ENCODE measurements at places on chromosomes 11 and 22. TPM values are rescaled to one million over a fixed set of nuclear protein-coding genes. Genes with fewer than 3 reads are reported as not detected.

The NTM gene
- total RNA-seq, result 35.0 TPM

The CNTN5 gene
- total RNA-seq, result 1.5 TPM

The HEPN1 gene
- total RNA-seq, result not detected

The CD3G gene
- total RNA-seq, result not detected

The NLRP14 gene
- total RNA-seq, result 0.92 TPM

The FAM181B gene
- not detected for total RNA-seq

The MUC5AC gene
- under 0.01 TPM for total RNA-seq

The CXCR5 gene
- total RNA-seq, result not detected

The CRACR2B gene
- total RNA-seq, result 4.9 TPM

The MIF gene
- 200 TPM for total RNA-seq

The RFPL2 gene
- total RNA-seq, result not detected

The RTN4R gene
- 0.13 TPM for total RNA-seq

The C11orf97 gene
- not detected for total RNA-seq

All from aortic smooth muscle cell (primary cell).